CD14-positive monocyte (primary cell): ENCODE measurements at places on chromosomes 4 and X. TPM values are rescaled to one million over a fixed set of nuclear protein-coding genes. Genes with fewer than 3 reads are reported as not detected.

Gene MRFAP1
- 55.0 and 72.1 TPM in 2 replicates for polyA plus RNA-seq

DNA sequence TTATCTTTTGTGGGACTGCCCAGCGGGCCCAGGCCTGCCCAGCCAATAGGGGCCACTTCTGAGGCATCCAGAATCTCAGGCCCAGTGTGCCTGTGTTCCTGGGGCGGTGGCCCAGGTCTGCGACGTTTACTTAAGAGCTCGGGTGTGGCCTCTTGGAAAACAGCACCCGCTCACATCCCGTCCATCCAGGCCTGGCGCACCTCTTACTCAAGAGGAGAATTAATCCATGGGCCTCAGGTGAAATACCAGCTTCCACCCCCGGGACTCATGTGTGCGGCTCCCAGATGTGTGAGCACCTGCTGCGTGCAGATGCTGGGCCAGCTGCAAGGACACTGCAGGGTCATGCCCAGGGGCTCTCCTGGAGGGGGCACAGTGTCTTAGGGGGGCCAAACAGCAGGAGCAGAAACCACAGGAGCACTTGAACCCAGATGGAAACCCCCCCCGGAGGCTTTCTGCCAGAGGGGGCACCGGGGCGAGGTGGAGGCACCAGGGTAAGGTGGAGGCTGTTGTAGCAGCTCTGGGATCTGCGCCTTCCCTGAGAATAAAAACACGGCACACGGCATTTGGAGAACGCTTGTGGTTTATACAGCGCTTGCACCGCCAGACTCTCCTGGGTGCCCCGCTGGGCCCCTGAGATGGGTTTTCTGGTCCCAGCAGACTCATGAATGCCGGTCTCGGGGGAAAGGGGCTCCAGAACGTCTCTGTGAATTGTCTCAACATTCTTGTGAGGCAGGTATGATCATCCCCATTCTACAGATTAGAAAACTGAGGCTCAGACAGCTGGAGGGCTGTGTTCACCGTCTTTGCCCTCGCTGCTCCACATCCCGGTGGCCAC, 2.8 kb downstream of the PSAPL1 start:
- no peak for DNase-seq

- no peak for DNase-seq
Observed at GRCh38 chr4:127503111-127503510, 129.6 kb upstream of the INTU start.

Gene UGT2B10
- not detected for polyA plus RNA-seq

Gene TMSB15B
- 2.2 TPM for polyA plus RNA-seq

Gene MTCP1
- polyA plus RNA-seq = 14.8 TPM

DNA sequence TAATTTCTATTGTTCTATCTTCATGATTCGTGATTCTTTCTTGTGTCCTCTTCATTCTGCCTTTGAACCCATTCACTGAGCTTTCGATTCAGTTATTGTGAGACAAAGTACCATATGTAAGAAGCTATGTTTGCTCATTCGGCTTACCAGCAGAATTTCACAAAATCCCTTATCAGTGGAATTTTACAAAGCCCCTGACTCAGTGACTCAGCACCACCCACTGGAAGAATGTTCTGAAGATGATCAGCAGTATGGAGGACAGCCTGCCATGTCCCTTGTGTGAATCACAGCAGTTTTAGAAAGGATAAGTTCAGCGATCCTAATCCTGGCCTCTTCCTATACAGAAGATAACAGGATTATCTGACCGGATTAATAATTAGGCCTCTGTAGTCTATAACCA, 5.8 kb upstream of the UXT start:
- DNase-seq = no peak

GRCh38 chrX:136588036-136588435, 56.0 kb downstream of the VGLL1 start:
- no peak for DNase-seq

Gene H2BW2
- not detected in 2 replicates for polyA plus RNA-seq

GRCh38 chr4:83604321-83604720, 68.4 kb downstream of the GPAT3 start:
- peak; percentile 87 for DNase-seq

GRCh38 chrX:20654596-20655106, 387.9 kb upstream of the RPS6KA3 start:
- DNase-seq = no peak

DNA sequence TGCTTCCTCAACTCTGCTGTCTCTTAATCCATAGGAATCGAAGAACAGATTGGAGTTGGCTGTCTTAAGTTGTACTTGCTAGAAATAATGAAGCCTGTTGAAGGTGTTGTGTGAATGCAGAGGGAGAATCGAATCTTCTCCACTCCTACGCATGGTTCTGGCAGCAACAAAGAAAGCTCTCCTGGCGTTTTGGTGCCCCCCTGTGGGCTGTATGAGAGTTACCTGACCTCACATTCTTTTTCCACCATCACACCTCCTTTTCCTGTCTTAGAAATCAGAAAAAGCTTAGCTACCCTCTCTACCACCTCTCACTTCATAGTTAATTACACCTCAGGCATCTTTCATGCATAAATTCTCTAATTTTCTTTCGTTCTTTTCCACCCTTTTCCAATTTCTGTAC, 16.3 kb downstream of the KLF8 start:
- DNase-seq = peak; percentile 9

GRCh38 chr4:99504804-99505502, 5.9 kb upstream of the C4orf17 start:
- no peak for DNase-seq

DNA sequence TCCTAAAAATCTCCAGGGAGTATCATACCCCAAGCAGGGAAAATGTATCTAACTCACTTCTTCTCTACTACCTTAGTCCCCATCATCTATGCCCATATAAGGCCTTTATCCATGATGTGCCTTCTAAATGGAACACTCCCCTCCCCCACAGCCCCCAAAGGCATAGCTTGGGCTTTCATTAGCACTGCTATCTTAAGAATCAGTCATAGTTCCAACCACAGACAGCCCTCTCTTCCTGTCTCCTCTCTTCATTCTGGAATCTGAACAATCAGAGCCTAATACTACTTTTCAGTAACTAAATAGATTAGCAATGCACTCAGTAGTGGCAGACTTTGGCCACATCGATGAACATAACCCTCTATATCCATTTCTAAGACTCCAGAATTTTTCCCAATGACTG, 313.2 kb upstream of the DKK2 start:
- DNase-seq = no peak

DNA sequence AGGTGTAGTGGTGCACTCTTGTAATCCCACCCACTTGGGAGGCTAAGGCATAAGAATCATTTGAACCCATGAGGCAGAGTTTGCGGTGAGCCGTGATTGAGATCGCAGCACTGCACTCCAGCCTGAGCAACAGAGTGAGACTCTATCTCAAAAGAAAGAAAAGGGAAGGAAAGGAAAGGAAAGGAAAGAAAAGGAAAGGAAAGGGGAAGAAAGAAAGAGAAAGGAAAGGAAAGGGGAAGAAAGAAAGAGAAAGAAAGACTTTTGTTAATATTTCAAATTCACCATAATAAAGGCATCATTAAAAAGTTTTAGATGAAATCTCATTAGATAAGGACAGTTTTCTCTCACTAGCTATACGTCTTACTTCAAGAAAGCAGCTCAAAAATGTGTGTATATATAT, 660.5 kb upstream of the ATOH1 start:
- no peak for DNase-seq

DNA sequence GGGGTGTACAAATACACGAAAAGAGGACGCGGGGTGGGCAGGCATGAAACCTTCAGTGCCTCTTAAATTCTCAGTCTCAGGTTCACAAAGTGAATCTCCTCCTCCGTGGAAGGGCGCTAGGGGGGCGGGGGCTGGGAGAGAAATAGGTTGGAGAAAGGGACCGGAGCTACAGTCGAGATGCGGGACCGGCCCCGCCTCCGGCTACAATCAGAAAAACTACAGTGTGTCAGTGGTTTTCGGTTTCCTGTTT, 3.4 kb downstream of the MAML3 start:
- no peak for DNase-seq

DNA sequence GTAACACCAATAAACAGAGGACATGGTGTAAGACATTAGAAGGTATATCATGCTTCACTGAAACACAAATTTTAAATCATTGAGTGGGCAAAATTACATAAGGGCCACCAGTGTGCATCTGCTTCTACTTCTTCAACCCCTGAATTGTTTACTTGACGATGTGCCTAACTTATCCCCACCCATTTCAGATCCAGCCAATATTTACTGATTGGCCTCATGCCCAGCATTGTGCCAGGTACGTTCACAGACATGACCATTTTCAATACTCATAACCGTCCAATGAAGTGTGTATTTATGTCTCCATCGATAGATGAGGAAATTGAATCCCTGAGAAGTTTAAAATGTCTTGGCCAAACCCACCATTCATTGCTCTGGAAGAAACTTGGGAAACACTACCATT, 208.3 kb upstream of the MID1 start:
- no peak for DNase-seq
